ENCODE measurements at places on chromosomes 2 and 18.

GRCh38 chr18:3715231-3716080 is 265.5 kb downstream of the TGIF1 start:
- no peak for DNase-seq

DNA sequence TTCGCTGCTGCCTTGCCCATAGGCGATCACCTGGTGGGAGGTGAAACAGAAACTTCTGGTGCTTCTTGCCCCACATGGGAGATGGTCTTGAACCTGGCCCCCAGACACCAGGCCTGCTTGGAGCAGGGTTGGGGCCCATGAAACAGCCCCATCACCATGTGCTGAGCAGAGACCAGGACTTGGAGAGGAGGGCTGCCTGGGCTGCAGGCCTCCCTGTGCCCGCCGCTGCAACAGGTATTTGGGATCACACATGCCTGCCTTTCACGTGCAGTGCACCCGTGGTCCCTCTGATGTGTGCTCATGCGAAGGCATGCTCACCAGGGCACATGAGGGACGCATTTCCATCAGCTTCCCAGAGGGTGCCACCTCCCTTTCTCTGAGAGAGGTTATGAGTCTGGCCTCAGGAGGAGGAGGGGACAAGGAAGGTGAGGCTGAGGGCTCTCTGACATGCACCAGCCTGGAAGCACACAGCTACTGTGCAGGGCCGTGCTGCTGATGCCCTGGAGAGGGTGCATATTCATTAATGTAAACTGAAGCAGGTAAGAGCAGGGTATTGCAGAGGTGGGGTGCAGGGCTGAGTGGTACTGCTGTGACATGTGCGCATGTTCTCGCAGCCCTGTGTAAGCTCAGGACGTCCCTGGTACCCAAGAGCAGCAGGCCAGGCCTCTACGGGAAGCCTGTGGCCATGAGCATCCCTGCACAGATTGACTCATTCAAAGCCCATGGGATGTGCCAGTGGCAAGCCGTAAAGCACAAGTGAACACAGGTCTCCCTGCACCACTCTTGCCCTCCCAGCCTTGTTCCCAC is 4.2 kb upstream of the OXER1 start:
- no peak for DNase-seq

- DNase-seq: no peak
These were observed 733.6 kb upstream of the ZEB2 start for GRCh38 chr2:145253492-145253891.

GRCh38 chr2:214358506-214358905 is 52.3 kb upstream of the VWC2L start:
- DNase-seq: no peak

DNA sequence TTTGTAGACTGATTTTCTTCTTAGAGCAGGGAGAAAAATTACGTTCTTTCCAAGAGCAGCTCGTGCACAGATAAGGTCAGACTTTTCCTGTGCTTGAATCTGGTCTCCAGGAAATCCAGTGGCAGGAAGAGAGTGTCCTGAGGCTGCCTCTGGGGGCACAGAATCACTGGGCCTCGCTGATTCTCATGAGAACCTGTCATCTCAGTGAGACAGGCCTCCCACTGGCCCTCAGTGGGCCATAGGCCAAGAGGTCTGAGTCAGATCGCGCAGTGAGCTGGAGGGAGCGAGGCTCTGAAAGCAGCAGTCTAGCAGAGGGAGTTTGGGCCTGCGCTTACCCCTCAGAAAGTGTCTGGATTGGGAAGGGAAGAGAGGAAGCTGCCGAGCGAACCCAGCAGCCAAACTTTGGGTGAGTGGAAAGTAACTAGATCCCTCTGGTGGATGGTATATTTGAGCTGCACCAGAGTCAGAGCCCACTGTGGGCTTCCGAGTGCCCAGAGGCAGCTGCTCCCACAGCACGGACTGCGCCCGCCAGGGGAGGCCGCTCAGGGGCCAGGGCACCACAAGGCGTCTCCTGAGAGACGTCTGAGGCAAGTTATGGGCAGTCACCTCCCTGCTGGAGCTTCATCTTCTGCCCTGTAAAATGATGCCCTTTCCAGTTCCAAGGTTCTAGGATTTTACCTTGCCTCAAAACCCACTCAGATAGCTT is 8.2 kb downstream of the GDF7 start:
- DNase-seq: no peak

DNA sequence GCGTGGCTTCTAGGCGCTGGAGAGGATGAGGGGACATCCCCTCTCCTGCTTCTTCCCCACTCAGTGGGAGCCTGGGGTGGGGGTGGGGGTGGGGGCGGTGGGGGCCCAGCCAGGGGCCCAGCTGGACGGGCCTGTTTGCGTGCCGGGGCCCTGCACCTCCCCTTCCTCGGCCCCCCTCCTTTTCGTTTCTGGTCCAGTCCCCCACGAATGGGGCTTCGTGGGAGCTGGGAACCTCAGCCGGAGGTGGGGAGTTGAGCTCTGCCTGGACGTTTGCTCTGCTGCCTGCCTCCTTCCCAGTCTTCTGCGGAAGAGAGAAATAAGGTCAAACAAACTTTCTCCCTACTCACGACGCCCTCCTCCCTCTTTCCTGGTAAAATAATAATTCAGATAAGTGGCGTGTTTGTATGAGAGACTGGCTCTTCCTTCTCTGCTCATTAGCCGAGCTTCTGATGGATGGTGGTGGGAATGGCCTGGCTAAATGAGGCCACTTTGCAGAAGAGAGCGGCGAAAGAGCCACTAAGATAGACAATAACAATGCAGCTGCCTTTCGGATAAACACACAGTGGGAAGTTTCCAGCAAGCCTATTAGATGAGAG is 782 bp downstream of the MTA3 start:
- DNase-seq: no peak

- DNase-seq: no peak
These were observed 92.3 kb upstream of the CTDP1 start for GRCh38 chr18:79587226-79587741.

DNA sequence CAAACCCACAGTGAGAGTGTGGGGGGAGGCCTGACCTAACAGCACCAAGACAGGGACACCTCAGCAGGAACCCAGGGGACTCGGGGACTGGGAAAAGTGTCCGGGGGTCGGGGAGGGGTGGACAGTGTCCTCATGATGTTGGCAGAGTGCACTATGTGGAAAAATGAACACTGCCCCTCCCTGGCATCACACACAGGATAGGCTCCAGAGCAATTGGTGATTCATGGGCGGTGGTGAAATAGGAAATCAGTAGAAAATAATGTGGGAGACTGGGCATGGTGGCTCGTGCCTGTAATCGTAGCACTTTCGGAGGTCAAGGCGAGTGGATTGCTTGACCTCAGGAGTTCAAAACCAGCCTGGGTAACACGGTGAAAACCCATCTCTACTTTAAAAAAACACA is 3.6 kb upstream of the ANO7 start:
- DNase-seq: no peak

- no peak for DNase-seq
These were observed 22.1 kb upstream of the TCF7L1 start for GRCh38 chr2:85110991-85111560.

GRCh38 chr2:111149882-111150455 is 29.3 kb downstream of the BCL2L11 start:
- no peak for DNase-seq

DNA sequence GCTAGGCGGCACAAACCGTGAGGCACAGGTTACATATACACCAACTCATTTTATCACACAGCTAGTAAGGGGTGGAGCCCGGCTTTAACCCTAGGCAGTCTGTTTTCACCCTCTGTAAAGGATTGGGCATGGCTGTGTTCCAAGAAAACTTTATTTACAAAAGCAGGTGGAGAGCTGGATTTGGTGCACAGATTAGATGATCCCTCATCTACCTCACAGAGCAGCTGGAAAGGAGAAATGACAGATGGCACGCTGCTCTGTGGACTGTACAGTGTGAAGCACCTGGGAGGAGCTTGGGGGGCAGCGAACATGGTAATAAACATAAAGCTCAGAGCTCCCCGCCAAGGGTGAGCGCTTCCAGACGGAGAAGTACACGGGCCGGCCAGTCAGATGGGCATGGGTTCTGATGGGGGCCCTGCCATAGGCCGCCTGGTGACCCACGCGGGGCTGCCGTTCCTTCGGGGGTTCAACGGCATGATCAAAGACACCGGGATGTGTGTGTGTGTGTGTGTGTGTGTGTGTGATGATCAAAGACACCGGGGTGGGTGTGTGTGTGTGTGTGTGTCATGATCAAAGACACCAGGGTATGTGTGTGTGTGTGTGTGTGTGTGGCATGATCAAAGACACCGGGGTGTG is 862 bp upstream of the TMEM177 start:
- DNase-seq: no peak

GRCh38 chr2:104868505-104868866 is 14.6 kb downstream of the POU3F3 start:
- no peak for DNase-seq

DNA sequence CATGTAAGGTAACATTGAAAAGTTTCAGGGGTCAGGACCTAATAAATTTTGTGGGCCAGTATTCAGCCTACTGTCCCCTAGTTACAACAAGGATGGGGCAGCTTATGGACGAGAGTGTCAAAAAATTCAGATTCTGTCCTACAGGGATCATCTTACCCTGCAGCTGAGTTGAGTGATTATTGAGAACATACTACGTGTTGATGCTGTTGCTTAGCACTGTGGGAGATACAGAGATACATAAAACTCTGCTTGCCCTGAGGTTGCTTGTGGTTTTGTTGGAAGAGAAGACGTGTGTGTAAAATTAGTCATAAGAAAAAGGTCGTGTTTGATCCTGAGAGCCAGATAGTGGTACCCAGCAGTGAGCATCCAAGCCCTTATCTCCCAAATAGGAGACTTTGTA is 253.2 kb downstream of the NEDD4L start:
- DNase-seq: no peak

- no peak for DNase-seq
These were observed 13.4 kb downstream of the CAPG start for GRCh38 chr2:85396531-85397470.

- DNase-seq: no peak
These were observed 27.3 kb downstream of the PREPL start for GRCh38 chr2:44333994-44334393.

- DNase-seq: no peak
These were observed 67.4 kb downstream of the MEP1B start for GRCh38 chr18:32257084-32257785.

DNA sequence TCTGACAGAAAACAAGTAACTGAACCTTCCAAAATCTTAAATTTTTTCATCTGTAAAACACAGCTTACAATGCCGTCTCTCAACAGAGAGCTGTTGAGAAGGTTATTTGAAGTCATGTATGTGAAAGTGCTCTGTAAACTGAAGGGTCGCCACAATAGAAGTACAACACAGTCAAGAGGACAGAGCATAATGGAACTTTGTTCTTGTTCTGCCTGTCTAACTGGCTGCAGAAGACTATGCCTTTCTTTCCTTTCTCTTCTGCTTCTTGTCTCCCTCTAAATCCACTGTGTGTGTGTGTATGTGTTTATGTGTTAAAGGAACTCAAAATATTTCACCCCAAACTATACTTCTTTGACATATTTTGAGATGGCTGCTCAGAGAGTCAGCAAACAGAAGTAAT is 365.8 kb upstream of the RND3 start:
- no peak for DNase-seq

DNA sequence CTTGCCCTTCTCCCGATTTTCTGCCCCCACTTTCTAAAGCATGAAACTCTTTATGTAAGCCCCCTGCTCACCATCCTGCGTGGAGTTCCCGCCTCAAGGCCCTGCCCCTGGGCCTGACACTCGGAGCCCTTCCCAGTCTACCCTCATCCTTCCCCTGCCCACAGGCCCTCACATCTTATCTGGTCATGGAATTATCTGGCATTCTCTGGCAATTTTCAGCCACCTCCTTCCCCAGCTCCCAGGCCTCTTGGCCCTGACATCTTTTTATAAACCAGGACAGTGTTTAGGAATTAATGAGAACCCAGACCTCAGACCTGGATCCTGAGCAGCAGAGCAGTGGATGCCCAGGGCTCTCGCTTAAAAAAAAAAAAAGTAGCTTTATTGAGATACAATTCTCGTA is 61.7 kb downstream of the BOLA3 start:
- DNase-seq: no peak

GRCh38 chr2:143649226-143649740 is 520.1 kb downstream of the ARHGAP15 start:
- no peak for DNase-seq

- no peak for DNase-seq
These were observed 185.7 kb downstream of the ACKR3 start for GRCh38 chr2:236755278-236755840.

- DNase-seq: no peak
These were observed 9.7 kb upstream of the ECEL1 start for GRCh38 chr2:232497348-232497747.

DNA sequence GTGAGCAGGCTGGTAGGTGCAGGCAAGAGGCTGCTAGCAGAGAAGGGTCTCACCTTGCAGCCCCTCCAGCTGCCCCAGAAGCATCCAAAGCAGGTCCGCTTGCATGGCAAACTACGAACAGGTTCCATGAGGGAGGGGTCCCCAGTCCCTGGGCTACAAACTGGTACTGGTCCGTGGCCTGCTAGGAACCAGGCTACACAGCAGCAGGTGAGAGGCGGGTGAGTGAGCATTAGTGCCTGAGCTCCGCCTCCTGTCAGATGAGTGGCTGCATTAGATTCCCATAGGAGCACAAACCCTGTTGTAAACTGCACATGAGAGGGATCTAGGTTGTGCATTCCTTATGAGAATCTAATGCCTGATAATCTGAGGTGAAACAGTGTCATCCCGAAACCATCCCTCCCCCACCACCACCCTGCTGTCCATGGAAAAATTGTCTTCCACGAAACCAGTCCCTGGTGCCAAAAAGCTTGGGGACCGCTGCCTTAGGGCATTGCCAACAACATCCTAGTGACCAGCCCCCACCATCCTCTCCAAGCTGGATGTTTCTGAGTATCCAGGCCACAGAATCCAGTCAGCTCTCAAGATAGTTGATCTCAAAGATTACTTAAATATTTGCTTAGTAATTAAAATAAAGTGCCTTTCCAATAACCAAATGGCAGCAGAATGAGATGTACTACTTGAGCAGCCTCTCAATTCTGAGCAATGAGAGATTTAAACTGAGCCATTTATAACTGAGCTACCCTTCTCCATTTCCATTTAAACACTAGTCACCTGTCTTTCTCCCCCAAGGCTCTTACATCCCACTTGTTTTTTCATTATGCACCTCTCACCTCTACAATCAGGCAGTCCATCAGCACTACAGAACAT is 32.4 kb downstream of the LRP2 start:
- no peak for DNase-seq

- no peak for DNase-seq
These were observed 209.2 kb downstream of the MYT1L start for GRCh38 chr2:2121887-2122286.

DNA sequence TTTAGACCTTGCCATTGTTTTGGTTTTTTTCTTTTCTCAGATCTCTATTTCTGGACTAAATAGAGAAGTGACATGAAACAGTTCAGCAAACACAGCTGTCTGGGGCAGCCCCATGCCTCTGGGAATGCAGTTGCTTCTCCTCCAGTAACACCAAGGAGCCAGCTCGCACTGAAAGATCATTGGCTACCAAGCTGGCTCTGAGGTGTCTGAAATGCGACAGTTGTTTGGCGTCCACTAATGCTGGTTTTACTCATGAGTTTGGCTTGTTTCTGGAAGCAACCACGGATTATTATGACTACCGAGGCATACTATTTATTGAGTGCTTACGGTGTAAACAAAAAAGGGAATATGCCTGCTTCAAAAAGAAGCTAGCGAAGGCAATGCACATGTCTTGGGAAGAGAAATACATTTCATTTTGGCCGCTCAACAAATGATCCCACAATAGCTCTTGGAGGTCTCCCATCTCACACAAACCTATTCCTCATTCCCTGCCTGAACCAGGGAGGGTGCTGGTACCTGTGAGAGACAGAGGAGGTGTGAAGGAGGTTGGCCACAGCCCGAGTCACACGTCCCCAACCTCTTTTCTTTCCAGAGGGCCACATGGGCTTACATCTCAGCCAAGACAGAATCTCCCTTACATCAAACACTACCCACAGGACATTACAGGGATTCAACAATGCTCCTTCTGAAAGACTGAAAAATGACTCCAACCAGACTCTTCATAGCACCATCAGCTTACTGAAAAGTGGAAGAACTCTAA is 37.5 kb upstream of the NEB start:
- no peak for DNase-seq

All from activated naive CD4-positive, alpha-beta T cell (primary cell).